CD4-positive, alpha-beta T cell treated with Interleukin-4 for 1 hour (primary cell): ENCODE measurements at places on chromosomes 2 and 18.
A peak's percentile ranks its signal among the peaks of the same experiment; 100 is the strongest.

- DNase-seq = peak; percentile 18
Observed at GRCh38 chr2:237060534-237061312, 25.0 kb upstream of the COPS8 start.

- DNase-seq = no peak
Observed at GRCh38 chr18:68447286-68447685, 267.6 kb downstream of the TMX3 start.

GRCh38 chr2:150215041-150215440 is 272.4 kb downstream of the RND3 start:
- DNase-seq = no peak

GRCh38 chr2:194896871-194897270 is 760.2 kb upstream of the SLC39A10 start:
- no peak for DNase-seq

DNA sequence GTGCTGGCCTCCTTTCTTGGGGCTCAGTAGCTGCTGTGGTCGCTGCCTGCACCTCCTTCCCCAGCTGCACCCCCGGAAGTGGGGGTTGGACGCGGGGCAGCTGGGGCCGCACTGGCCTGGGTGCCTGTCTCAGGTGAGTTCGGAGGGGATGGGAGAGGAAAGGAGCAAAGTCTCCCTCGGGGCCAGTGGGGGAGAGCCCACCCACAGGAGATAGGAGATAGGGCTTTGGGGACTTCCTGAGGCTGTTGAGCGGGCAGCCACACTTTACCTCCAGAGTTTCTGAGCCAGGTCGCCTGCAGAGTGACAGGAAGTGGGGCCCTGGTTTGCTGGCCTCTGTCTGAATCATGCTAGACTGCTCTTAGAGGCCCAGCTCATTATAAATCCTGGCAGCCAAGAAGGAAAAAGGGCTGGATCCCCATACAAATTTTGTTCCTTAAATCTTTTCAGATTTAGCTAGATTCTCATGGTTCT is 8.1 kb downstream of the MBP start:
- peak; percentile 47 for DNase-seq

GRCh38 chr2:239488125-239488524 is 87.3 kb upstream of the HDAC4 start:
- DNase-seq = no peak

GRCh38 chr18:79825913-79826312 is 28.2 kb downstream of the KCNG2 start:
- no peak for DNase-seq

- no peak for DNase-seq
Observed at GRCh38 chr18:48990481-48991318, 39.9 kb upstream of the SMAD7 start.

DNA sequence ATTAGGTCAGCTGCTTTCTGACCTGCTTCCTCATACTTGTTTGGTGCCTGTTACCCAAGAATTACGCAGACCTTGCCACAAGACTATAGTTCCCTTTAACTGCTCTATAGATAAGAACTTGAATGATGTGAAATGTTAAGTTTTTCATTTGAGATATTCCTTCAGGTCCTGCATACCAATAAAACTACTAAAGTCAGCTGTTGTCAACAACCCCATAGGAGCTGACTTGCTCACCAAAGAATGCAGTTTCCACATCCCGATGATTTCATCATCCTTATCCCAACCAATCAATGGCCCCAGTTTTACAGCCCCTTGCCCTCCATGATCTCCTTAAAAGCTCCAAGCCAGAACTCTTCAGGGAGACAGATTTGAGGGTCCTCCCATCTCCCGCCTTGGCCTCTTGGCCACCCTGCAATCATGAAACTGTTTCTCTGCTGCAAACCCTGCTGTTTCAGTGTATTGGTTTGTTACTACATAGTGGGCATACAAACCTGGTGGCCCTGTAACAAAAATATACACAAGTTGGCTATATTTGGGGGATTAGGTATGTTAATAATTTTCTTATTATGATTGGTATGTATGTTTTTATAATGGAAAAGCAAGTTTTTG is 396.3 kb upstream of the CHST9 start:
- DNase-seq = no peak
